ENCODE measurements at places on chromosomes 7 and 10.

DNA sequence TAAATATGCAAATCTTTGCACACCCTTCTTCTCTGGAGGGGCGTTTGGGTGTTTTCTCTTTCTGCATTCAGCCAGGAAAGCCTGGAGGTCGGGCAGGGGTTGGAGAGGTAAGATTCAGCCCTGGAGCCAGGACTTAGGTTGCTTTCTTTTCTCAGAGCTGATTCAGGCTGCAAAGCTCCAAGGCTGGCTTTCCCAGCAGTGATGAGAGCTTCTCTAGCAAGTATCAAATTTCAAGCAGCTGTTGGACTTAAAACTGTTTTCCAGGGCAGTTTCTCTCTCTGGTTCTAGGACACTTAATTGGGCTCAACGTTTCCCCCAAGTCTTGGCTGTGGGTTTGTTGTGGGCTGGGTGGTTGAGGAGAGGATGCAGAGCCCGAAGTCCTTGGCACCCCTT lies 608 bp downstream of the AKR1B10 start:
- no peak for DNase-seq

DNA sequence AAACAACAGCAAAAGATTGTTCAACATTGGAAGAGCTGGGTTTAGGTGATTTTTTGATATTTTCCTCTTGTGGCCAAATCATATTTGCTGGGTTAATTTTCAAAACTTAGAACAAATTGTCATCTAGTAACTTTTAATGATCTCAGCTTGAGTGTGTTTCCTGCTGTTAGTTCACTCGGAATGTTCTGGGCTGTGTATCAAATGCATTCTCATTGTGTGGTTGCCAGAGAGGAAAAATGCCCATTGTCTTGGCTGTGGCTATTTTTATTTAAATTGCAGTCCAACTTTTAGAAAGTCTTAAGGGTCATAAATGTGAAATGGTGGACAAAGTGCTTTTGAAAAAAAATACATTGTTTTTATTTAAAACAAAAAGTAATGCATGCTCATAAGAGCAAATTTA lies 542.0 kb downstream of the TNS3 start:
- no peak for DNase-seq

DNA sequence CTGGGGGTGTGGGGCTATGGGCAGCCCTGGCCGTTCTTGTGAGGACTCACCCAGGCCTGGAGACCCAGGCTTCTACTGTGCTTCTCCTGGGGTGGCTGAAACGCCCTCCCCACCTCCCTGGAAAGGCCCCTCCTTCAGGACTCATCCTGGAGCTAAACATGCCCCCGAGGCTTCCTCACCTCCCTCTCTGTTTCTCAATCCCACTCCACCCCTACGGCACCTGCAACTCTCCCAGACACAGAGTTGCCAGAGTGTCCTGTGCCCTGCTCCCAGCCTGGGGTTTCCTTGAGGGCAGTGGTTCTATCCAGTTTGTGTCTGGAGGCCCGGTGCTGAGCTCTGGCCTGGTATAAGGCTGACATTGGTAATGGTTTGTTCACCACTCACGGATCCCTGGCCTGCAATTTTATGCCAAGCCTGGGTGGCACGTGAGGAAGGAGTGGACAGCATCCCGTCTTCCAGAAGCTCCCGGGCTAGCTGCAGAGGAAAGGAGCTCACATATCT lies 68.0 kb downstream of the GRID1 start:
- DNase-seq, result no peak

- no peak for DNase-seq
Observed at GRCh38 chr10:5570007-5570655, 45.4 kb downstream of the CALML3 start.

DNA sequence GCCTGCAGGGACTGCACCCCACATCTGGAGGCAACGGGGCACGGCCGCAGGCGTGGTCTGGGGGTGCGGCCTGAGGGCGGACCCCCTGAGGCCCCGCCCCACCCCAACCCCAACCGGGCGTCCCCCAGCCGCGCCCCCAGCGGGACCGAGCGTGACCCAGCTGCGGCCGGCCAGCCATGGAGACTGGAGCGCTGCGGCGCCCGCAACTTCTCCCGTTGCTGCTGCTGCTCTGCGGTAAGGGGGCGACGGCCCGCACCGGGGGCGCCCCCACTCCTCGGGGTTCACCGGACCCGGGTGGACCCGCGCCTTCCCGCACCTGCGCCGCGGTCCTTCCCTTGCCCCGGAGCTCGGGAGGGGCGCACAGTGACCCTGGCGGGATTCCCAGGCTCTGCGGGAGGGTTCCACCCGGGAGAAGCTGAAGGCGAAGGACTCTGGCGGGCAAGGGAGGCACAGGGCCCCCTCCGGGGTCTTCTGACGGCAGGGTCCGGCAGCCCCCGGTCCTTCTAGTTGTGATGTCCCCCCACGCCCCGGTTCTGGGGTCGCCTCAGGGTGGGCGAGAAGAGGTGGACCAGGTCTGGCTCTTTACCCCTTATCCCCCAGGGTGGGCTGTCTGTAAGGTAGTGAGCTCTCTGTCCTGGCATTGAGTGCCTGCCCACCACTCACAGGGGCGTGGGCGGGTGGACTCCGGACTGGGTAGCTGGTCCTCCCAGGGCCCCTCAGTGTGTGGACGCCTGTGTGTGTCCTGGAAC lies at the start of gene RAMP3:
Gene RAMP3 (plus strand): TSS at position 139 of the 749 bp plus-strand sequence. CDS start 38 bp downstream, at position 177.
- no peak for DNase-seq

DNA sequence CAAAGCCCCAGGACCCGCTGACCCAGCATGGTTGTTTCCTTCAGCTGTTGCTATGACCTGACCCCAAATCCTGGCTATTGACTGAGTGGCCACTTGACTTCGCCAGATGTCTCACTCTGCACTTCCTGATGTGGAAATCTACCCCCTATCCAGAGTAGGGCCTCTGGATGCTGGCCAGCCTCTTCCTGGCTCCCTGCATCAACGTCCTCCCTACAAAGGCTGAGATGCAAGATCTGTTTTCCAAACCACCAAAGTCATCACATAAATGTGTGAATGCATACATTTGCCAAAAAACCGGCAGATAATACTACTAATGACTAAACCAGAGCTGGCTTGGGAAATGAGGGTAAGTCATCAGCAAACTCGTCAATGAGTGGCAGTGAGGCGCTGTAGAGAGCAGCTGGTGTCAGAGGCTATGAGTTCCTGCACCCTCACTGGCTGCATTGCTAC lies 70.4 kb downstream of the PYROXD2 start:
- DNase-seq, result no peak

DNA sequence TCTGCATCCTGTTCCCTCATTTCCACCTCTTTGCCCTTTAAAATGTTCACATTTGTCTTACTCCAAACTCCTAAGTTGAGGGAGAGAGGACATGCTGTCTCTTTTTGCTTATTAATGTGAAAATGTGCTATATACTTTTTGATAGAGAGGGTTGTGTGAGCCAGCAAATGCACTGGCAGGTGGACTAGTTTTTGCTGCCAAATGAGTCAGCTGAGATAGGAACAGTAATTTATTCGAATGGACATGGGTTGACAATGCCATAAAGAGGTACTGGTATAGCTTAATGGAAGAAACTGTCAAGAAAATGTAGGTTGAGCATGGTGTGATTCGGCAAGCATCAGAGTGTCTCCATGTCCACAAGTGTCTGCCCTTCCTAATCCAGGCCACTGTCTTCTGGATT lies 9.2 kb upstream of the TRUB1 start:
- no peak for DNase-seq

DNA sequence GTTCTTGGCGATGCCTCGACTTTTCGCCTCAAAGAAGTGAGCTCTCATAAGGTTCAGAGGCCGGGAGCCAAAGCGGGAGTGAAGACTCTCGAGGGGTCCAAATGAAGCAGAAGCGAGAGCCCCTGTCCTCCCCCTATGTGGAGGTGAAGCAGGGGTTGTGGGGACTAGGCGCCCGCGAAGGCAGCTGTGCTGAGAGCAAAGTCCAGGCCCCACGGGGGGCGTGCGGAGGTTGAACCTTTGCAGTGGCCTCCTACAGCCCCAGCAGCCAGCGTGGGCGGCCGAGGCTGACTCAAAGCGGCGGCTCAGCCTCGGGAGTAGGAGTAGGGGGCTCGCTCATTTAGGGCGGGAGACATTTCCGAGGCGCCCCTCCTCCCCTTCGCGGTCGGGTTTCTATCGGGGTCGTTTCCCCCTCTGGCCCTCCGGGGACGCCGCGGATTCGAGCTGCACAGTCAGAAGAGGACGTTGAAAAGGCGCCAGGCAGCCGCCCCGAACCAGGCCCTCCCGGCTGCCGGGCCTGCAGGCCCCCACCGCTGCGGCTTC lies 553 bp upstream of the ADD3 start:
- peak; percentile 32 for DNase-seq

GRCh38 chr7:138304071-138304320 lies 156.1 kb upstream of the TRIM24 start:
- no peak for DNase-seq

DNA sequence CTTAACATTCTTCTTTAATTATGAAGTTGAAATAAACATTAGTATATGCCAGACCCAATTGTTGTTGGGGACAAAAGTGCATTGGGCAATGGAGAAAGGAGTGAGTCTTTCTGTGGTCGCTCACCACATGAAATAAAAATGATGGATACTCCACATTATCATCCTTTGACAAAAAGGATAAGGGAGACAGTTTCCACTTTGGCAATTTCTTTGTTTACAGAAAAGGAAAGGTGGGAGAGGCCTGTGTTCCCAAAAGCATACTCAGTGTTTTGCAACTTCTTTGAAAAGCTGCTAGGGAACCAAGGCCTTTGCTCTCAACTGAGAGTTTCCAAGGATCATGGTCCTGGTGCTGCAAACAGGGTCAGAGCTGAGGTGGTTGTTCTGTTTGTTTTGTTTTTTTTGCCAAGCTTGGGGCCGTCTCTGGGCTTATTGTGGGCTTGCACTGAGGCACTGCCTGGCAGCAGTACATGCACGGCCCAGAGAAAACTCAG lies 341.9 kb downstream of the TNS3 start:
- DNase-seq, result no peak

DNA sequence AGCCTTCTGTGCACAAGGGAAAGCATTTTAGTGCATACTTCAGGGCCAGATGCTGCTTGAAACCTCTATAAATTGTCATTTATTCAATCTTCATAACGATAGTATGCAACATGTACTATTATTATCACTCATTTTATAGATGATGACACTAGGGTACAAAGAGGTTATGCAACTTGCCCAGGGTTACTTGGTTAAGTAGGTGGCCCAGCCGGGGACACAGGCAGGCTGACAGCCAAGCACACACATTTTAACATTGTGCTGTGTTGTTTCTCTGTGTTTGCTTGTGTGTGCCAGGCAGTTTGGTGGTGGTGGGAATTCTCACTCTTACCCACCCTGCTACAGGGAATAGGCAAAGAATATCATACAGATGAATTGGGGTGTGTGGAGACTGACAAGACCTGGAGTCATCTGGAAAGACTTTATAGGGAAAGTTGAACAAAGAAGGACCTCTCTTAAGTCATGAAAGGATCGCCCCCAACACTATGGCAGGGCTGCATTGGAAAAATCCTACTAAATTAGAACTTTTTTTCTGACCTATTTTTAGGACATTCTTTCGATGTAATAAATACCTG lies 98.9 kb downstream of the MKX start:
- no peak for DNase-seq

DNA sequence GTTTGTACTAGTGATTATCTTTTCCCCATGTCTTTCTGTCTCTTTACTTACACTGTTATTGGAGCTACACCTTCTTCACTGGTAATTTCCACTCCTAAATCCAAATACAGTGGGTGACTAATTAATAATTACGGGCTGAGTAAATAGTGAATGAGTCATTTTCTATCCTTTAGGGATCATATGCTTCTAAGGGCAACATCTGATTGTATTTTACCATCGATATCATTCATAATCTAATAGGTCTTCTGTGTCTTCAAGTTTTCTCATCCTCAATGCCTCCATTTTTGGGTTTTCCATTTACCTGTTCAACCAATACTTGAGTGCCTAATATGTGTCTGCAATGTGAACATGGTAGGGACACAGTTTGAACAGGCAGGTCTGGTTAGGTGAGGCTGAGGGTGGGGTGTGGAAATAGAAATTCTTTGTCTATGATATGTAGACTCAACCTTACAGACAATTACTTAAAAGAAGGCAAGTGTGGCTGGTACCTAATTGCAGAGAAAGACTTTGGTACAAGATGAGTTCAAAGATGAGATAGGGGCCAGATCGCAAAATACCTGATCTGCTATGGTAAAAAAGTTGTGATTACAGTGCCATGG lies 5.9 kb upstream of the DHX32 start:
- no peak for DNase-seq

DNA sequence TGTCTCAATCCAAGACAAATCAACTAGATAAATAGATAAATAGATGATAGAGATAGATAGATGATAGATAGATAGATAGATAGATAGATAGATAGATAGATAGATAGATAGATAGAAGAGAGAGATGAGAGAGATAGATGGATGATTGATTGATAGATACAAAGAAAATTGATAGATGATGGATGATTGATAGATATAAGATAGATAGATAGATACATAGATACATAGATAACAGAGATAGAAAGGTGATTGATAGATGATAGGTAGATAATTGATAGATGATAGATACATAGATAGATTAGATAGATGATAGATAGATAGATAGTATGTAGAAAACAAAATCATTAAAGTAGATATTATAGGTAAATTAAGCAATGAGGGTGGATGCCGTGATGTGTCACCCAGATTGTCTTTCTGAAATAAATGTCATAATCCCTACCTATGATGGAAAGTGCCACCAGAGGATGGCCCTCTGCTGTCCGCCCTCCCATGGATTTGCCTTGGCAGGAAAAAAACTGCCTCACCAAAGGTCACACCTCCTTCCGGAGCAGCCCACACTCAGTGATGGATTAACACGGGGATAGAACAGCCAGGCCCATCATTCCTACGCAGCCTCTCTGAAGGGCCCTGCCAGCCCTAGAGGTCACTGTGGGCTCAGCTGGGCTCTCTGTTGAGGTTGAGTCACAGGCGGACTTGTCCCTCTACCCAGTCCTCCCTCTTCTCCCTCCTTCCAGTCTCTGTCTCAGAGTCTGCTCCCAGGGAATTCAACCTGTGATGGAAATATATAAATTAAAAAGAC lies 50.8 kb downstream of the KCNH2 start:
- no peak for DNase-seq

DNA sequence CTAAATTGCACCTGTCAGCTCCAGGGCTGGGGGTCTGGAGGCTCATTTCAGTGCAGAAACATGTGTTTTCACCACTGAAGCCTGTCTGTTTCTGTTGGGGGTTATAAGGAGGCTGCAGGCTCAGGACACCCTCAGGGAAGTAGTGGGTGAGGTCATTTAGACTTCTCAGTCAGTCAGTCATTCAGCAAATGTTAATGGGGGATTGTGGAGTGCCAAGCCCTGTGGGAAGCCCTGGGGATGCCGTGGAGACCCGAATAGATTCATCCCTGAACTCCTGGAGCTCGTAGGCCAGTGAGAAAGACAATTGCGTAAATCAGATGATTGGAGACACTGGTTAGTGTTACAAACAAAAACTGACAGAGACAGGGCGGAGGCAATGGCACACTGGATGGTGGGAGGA lies 19.2 kb downstream of the LHPP start:
- no peak for DNase-seq

- peak; percentile 32 for DNase-seq
Observed at GRCh38 chr10:35127289-35127891, 744 bp downstream of the CREM start.

Measured in stimulated activated CD8-positive, alpha-beta memory T cell treated with anti-CD3 and anti-CD28 coated beads, Interleukin-7, amount 100 ng/mL, for 24 hours (primary cell).